ENCODE measurements at places on chromosomes 1 and 21. TPM values are rescaled to one million over a fixed set of nuclear protein-coding genes. Genes with fewer than 3 reads are reported as not detected.

Gene KLHDC9
- 4.5 TPM for total RNA-seq

Gene NID1
- total RNA-seq, result 48.3 TPM

Gene PADI1
- total RNA-seq, result not detected

Gene RXRG
- total RNA-seq, result 0.17 TPM

Gene LAD1
- total RNA-seq, result not detected

Gene UBXN10
- total RNA-seq, result under 0.01 TPM

Gene IL12RB2
- not detected for total RNA-seq

Gene AXDND1
- 0.17 TPM for total RNA-seq

Gene ANKRD35
- total RNA-seq, result 5.5 TPM

Gene WNT3A
- not detected for total RNA-seq

Gene RGS4
- total RNA-seq, result 110 TPM

Gene RUNX3
- total RNA-seq, result not detected

Gene TNFRSF14
- total RNA-seq, result 61.9 TPM

Gene RNF186
- total RNA-seq, result not detected

Gene SPATA6
- 5.8 TPM for total RNA-seq

Gene TMEM183A
- 110 TPM for total RNA-seq

Gene ELAPOR1
- 0.33 TPM for total RNA-seq

Gene SYT2
- total RNA-seq, result not detected

Gene CELA3A
- total RNA-seq, result not detected

Gene GRIK1
- total RNA-seq, result not detected

Gene CFHR4
- not detected for total RNA-seq

Gene S100PBP
- 29.9 TPM for total RNA-seq

Gene ETV3L
- total RNA-seq, result not detected
